T-helper 2 cell treated with Interferon-gamma antibody and Interleukin-4, amounts not matched to agents 5 μg/mL and 100 μg/mL, for 36 hours (primary cell): ENCODE measurements at places on chromosomes 2 and 18.

- no peaks in the 10 kb centered on the region for H3K36me3 ChIP-seq
- peaks cover 14% of the 10 kb centered on the region for H3K27me3 ChIP-seq
- H3K4me3 ChIP-seq: no peak overlapping the region
- no peak for DNase-seq
- H3K4me1 ChIP-seq: no peaks in the 10 kb centered on the region
Observed at GRCh38 chr18:50089702-50090101, 105.2 kb downstream of the MYO5B start.

DNA sequence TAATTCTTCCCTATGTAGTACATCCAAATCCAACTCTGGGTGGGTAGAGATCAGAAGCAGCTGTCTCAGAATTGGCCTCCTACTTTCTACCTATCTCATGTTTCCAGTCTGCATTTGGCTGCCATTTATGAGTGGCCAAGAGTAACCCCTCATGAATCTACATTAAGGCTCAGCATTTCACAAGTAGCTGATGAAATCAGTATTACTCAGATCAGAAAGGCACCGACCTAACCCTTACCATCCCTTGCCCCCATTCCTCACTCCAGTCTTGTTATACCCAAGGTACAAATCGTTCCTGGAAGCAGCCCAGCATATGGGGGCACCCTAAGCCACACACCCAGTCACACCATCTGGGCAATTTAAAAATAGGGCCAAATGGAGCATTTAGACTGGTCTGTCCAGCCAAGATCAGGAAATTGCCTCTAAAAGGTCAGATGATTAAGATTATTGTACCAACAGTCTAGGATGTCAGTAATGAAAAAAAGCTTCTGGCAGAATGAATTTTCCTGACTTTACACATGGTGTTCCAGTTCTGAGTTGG is 37.1 kb downstream of the CD28 start:
- peak overlapping the region; percentile 10 for H3K4me3 ChIP-seq
- no peaks in the 10 kb centered on the region for H3K27me3 ChIP-seq
- peak overlapping the region; percentile 51 for H3K27ac ChIP-seq
- peaks cover 62% of the 10 kb centered on the region for H3K36me3 ChIP-seq
- peaks cover 69% of the 10 kb centered on the region for H3K4me1 ChIP-seq

DNA sequence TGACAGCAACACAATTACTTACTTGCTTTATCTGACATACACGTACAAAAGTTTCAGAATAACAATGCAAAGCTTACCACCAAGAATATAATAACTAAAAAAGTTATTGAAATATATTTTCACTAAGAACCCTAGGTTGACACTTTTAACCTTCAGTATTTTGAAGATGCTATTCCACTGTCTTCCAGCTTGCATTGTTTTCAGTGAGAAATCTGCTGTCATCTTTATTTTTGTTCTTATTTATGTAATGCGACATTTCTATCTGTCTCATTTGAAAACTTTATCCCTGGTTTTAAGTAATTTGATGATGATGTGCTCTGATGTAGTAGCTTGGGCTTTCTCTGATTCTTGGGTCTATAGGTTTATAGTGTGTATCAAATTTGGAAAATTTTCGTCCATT is 165.0 kb upstream of the SMIM21 start:
- no peak overlapping the region for H3K4me3 ChIP-seq
- no peaks in the 10 kb centered on the region for H3K27me3 ChIP-seq
- no peaks in the 10 kb centered on the region for H3K36me3 ChIP-seq

DNA sequence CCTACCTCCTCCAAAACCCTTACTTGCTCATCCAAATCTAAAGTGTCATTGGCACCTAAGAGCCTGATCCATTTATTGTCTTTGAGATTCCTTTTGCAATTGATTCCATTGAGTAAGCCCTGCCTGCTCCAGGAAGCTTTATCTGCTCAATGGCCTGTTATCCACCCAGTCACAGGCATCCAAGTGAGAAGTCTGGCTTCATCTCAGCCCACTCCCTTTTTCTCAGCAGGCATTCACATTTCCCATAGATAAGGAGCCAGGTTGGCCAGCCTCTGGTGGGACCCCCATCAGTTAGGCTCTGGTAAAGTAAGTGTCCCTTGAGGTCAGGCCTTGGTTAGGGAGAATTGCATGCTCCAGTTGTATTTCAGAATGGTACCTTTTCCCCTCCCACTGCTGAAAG is 396.2 kb upstream of the ST6GAL2 start:
- H3K27ac ChIP-seq: no peak overlapping the region

DNA sequence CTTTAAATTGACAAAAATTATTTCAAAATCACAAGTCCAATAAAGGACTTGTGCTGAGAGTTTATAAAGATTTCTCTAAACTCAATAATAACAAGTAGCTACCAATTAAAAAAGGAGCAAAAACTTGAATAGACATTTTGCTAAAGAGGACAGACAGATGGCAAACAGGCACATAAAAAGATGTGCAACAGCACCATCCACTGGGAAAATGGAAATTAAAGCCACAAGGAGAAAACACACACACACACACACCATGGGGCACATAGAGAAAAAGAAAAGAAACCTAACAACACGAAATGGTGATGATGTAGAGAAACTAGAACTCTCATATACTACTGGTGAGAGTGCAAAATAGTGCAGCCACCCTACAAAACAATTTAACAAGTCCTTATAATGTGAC is 12.6 kb upstream of the SLC9A4 start:
- H3K36me3 ChIP-seq: no peaks in the 10 kb centered on the region
- H3K27me3 ChIP-seq: peaks cover 35% of the 10 kb centered on the region
- no peak overlapping the region for H3K4me3 ChIP-seq

GRCh38 chr2:191384829-191385228 is 139.6 kb downstream of the MYO1B start:
- peaks cover 3% of the 10 kb centered on the region for H3K4me1 ChIP-seq
- H3K36me3 ChIP-seq: no peaks in the 10 kb centered on the region
- DNase-seq: no peak
- no peak overlapping the region for H3K27ac ChIP-seq

GRCh38 chr18:4254840-4255239 is 200.3 kb downstream of the DLGAP1 start:
- no peak overlapping the region for H3K4me3 ChIP-seq
- no peak for DNase-seq
- H3K27me3 ChIP-seq: no peaks in the 10 kb centered on the region

DNA sequence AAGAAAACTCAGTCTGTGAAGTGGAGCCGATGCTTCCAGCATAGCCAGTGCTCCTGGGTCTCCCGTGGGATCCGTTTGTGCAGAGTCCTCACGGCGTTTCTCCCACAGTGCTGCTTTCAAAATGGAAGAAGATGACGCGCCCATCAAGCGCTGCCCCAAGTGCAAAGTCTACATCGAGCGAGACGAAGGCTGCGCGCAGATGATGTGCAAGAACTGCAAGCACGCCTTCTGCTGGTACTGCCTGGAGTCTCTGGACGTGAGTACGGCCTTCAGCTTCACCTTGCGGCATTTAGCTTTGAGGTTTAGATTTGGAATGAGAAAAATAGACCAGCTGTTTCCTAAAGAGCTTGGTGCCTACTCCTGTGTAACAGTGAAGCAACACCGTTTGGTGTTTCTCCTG is 107.0 kb downstream of the RNF144A start:
- H3K36me3 ChIP-seq: peaks cover 45% of the 10 kb centered on the region
- H3K4me3 ChIP-seq: no peak overlapping the region
- no peaks in the 10 kb centered on the region for H3K27me3 ChIP-seq
- no peaks in the 10 kb centered on the region for H3K4me1 ChIP-seq

GRCh38 chr2:239390546-239391285 is 10.1 kb downstream of the HDAC4 start:
- no peak overlapping the region for H3K4me3 ChIP-seq
- DNase-seq: no peak
- H3K27ac ChIP-seq: no peak overlapping the region
- peaks cover 12% of the 10 kb centered on the region for H3K36me3 ChIP-seq

- no peaks in the 10 kb centered on the region for H3K36me3 ChIP-seq
- H3K4me1 ChIP-seq: no peaks in the 10 kb centered on the region
- no peak overlapping the region for H3K4me3 ChIP-seq
- no peak overlapping the region for H3K27ac ChIP-seq
Observed at GRCh38 chr2:119136093-119136492, 22.5 kb downstream of the C1QL2 start.

- no peak overlapping the region for H3K4me3 ChIP-seq
- no peak overlapping the region for H3K27ac ChIP-seq
- H3K4me1 ChIP-seq: no peaks in the 10 kb centered on the region
- DNase-seq: no peak
- no peaks in the 10 kb centered on the region for H3K36me3 ChIP-seq
Observed at GRCh38 chr18:34342960-34343359, 118.2 kb upstream of the NOL4 start.

- no peak overlapping the region for H3K27ac ChIP-seq
- peaks cover 30% of the 10 kb centered on the region for H3K4me1 ChIP-seq
- peaks cover 9% of the 10 kb centered on the region for H3K36me3 ChIP-seq
- no peak for DNase-seq
- H3K27me3 ChIP-seq: no peaks in the 10 kb centered on the region
Observed at GRCh38 chr18:75219745-75220375, 9.3 kb downstream of the TSHZ1 start.

- peaks cover 7% of the 10 kb centered on the region for H3K4me1 ChIP-seq
- no peak overlapping the region for H3K4me3 ChIP-seq
- peaks cover 15% of the 10 kb centered on the region for H3K27me3 ChIP-seq
- no peaks in the 10 kb centered on the region for H3K36me3 ChIP-seq
- H3K27ac ChIP-seq: no peak overlapping the region
Observed at GRCh38 chr2:39851651-39852110, 72.6 kb upstream of the THUMPD2 start.

- no peak for DNase-seq
- H3K4me3 ChIP-seq: no peak overlapping the region
- no peaks in the 10 kb centered on the region for H3K4me1 ChIP-seq
- H3K27ac ChIP-seq: no peak overlapping the region
- peaks cover 3% of the 10 kb centered on the region for H3K27me3 ChIP-seq
- H3K36me3 ChIP-seq: no peaks in the 10 kb centered on the region
Observed at GRCh38 chr2:69366-70344, 23.4 kb upstream of the FAM110C start.

- no peak for DNase-seq
- H3K4me1 ChIP-seq: no peaks in the 10 kb centered on the region
- no peak overlapping the region for H3K4me3 ChIP-seq
- H3K27ac ChIP-seq: no peak overlapping the region
Observed at GRCh38 chr2:158740127-158740526, 55.0 kb upstream of the DAPL1 start.

GRCh38 chr2:211449819-211450218 is 893.4 kb downstream of the CPS1 start:
- H3K4me1 ChIP-seq: no peaks in the 10 kb centered on the region
- DNase-seq: no peak
- no peaks in the 10 kb centered on the region for H3K36me3 ChIP-seq
- no peak overlapping the region for H3K4me3 ChIP-seq
- H3K27ac ChIP-seq: no peak overlapping the region

DNA sequence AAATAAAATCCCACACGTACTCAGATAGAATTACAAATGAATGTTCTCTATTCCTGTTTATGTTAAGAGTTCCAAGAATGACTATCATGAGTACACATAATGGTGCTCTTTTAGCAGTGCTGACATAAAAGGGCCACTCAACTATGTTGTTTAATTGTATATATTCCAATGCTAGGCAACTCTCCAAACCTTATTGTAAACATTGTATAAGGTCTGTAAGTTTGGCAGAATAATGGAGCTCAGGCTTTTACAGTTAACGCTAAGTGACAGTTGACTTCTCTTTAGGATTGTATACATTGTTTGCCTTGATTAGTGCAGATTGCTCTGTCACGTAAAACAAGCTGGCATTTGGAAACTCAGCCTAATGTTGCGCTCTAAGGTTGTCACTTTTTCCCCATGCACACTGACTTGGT is 20.8 kb downstream of the RBMS1 start:
- H3K27ac ChIP-seq: no peak overlapping the region
- no peak for DNase-seq
- no peaks in the 10 kb centered on the region for H3K27me3 ChIP-seq
- H3K4me1 ChIP-seq: peaks cover 58% of the 10 kb centered on the region
- H3K36me3 ChIP-seq: peaks cover 10% of the 10 kb centered on the region

DNA sequence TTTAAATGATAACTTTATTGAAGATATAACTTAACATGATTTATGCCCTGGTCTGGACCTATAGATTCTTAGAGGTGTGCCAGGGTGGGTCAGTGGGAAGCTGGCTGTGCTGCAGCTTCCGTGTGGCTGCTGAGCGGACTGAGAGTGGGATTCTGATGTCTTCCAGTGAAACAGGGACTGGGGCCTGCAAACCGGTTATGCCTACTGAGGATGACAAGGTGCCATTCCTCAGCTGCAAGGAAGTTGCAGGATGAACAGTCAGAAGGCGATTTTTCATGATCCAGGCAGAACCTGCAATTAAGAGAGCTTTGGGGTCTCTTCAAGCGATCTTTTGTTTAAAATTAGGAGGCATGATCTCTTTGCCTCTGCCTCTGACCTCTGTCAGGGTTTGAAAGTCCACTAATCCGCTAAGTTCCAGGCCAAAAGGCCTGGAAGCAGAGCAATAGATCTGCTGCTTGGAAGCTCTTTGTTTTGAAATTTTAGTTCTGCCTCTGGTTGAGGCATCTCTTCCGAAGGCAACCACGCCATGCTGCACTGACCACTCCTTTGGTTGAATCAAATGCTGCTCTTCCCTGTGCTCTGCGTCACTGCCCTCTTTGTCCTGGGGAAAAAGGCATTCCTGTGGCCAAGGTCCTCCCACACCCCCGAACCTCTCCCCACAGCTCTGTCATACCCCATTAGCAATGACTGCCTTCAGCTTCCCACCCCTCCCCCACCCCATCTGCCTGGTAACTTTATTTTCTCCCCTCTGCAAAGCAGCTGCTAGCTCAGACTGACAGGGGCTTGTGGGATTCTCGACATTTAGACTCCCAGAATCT is 2.0 kb downstream of the TMEM169 start:
- H3K27ac ChIP-seq: peak overlapping the region; percentile 87
- H3K27me3 ChIP-seq: no peaks in the 10 kb centered on the region
- DNase-seq: no peak
- peaks cover 12% of the 10 kb centered on the region for H3K36me3 ChIP-seq
- peak overlapping the region; percentile 96 for H3K4me3 ChIP-seq

GRCh38 chr2:166651080-166651675 is 157.1 kb upstream of the SCN7A start:
- no peaks in the 10 kb centered on the region for H3K27me3 ChIP-seq
- H3K4me1 ChIP-seq: no peaks in the 10 kb centered on the region
- no peak overlapping the region for H3K27ac ChIP-seq
- no peaks in the 10 kb centered on the region for H3K36me3 ChIP-seq
- H3K4me3 ChIP-seq: no peak overlapping the region

GRCh38 chr2:73284296-73285158 is at the start of gene FBXO41:
Gene FBXO41 (minus strand): TSS chr2:73284478. CDS start chr2:73269630, 14,848 bp downstream.
- H3K36me3 ChIP-seq: no peaks in the 10 kb centered on the region
- H3K27ac ChIP-seq: peak within 1 kb of the TSS; percentile 27
- H3K4me1 ChIP-seq: peaks cover 12% of the 10 kb centered on the region
- peaks cover 18% of the 10 kb centered on the region for H3K27me3 ChIP-seq
- H3K4me3 ChIP-seq: peak within 1 kb of the TSS; percentile 81
- peak; percentile 73 for DNase-seq

- no peak overlapping the region for H3K27ac ChIP-seq
- DNase-seq: no peak
- no peaks in the 10 kb centered on the region for H3K36me3 ChIP-seq
Observed at GRCh38 chr2:119224391-119225104, 914 bp downstream of the STEAP3 start.
